ENCODE measurements at places on chromosomes 4 and X.

DNA sequence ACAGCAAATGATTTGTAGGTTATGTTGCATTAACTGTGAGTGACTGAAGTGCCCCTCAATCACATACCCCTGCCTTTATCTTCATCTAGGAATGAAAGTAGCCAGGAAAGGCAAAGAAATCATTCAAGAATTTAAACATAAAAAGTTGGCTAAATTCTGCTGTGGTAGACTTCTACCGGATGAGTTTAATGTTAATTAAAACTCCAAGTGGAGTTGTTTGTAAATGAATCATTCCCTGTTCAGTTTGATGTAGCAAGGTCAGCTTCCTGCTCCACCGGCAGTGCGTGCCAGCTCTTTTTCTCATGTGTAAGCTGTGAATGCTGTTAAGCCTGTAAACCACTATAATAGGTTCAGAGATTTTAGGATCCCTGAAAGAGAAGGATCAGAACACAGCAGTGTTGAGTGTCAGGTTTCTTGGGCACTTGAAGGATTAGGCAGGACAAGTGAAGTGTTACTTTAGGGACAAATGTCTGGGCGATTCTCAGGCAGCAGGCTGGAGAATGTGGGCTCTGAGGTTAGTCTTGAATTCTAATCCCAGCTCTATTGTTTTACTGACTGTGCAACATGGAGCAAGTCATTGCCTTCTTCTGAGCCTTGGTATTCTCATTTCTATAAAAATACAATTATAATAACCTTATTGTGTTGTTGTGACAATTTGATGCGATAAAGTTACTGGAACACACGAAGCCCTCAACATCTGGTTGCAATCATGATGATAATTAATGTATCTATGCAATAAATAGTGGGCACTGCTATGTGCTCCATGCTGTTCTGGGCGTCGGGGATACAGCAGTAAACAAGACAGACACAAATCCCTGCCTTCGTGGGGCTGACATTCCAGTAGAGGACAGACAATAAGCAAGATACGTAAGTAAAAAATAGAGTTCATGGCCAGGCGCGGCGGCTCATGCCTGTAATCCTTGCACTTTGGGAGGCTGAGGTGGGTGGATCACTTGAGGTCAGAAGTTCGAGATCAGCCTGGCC, 112.0 kb downstream of the SHROOM3 start:
- DNase-seq, result no peak

GRCh38 chr4:47668810-47669408, 169.0 kb downstream of the CORIN start:
- DNase-seq, result no peak

DNA sequence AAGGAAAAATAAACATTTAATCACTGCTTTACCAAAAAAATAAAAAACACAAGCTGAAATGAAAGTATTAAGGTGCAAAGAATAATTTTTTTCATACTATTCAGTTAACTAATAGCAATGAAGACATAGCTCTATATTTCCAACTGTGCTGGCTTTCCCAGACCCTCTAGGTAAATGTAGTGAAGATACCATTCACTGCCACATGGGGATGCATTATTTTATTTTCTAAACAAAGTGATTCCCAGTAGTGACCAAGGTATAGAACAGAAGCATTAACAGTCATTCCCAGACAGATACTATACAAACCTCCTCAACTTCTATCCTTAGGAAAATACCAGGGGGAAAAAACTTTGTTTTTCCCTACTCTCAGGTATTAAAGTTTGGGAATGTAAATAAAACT, 39.4 kb downstream of the ANTXR2 start:
- no peak for DNase-seq

DNA sequence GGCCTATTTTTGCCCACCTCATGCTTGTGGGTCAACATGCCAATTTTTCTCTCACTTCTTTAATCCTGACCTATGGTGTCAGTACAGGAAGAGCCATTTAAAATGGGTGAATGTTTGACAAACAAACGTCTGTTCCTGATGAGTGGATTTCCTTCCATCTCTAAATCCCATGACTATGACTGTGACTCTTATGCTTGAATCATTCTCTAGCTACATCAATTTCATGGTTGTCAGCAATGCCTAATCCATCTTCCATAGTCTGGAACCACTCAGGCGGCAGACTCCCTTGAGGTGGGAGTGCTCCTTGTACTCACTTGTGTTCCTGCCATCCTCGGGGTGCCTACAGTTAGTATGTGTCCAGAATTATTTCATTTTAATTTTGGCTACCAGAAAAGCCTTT, 194.9 kb upstream of the RPS6KA3 start:
- no peak for DNase-seq

DNA sequence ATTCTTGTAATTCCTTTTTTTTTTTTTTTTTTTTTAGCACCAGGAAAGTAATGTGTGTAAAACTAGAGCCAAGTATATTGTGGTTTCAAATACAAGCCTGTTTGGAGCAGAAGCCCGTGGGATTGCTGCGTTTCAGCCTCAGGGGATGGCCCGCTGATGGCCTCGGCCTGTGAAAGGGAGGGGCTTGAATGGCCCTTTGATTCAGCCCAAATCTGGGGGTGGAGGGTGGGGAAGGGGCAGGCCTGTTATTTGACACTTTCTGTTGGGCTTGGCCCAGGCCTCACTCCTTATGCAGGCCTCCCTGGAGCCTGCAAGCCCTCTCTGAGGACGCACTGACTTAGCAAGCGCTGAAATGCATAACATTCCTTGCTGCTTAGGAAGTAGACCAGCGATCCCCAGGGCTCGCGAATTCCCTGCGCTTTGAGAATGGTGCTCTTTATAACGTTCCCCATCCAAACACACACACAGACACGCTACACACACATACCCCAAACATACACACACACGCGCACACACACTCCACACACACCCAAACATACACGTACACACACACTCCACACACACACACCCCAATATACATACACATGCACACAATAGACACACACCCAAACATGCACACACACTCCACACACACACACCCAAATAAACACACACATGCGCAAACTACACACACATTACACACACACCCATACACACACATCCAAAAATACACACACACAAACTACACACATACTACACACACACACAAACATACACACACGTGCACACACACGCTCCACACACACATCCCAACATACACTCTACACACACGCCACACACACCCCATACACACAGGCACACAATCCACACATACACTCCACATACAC, 29.6 kb downstream of the TLR10 start:
- no peak for DNase-seq

DNA sequence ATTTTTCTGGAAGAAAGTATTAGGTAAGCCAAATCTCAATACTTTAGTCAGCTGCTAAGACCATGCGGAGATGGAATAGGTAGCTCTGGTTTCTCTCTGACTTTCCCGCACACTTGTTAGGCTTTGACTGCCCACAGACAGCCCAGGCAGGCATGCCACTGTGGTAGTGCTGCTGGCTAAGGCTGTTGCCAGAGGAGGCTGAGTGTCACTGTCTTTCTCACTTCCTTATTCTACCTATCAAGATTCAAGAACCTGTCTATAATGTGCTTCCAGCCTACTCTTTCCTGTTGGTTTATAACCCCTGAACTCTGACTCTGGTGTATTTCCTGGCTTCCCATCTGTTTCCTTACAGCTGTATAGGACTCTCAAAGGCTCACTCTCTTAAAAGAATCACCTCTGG, 81.8 kb upstream of the TRPC5 start:
- DNase-seq, result no peak

DNA sequence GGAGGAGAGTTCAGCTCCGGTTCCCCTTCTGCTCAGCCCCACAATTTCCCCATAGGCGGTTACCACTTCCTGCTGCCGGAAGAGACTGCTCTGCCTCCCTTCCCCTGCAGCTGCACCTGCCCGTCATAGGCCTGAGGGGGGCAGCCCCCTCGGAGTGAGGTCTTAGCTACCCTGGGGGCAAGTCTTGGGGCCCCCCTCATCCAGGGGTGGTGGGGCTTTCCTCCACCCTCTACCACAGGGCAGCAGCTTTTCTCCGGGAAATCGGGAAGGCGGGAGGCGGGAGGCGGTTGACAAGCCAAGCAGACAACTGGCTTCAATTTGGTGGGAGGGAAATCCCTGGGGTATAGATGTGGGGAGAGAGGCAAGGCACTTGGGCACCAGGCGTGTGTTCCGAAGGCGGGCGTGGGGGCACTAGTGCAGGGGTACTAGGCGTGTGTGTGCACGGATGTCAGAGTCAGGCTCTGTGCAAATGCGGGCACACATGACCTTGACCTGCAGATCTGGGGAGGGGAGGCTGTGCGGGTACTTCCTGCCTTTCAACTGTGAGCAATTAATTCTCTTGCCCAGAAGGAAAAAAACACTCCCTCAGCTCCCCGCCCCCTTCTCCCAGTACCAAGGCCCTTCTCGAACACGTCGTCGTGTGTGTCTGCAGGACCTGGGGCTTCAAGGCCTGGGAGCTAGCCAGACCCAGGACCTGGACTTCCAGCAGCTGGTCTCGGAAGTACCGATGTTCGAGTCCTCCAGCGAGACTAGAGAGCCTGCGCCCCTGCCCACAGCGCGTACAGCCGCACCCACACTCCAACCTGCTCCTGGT, 1.0 kb upstream of the ARHGAP4 start:
- peak; percentile 60 for DNase-seq

- no peak for DNase-seq
Observed at GRCh38 chr4:150215601-150216000, 137.4 kb downstream of the DCLK2 start.

DNA sequence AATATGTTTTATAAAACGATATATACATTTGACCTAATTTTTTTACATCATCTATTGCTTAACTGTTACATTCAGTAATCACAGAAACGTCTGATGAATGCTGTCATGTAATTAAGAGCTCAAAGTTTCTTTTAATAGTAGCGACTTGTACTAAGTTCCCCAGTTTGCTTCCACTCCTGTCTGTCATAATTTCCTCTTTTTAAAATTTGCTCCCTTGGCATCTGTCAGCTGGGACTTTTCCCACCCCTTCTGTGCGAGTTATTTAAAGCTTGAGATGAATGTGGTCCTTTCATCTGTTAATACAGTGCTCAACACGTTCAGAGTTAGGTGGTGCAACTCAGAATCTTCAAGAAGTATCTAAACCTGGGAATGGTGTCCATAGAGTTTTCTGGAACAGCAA, 1.2 kb downstream of the RAP1GDS1 start:
- no peak for DNase-seq

DNA sequence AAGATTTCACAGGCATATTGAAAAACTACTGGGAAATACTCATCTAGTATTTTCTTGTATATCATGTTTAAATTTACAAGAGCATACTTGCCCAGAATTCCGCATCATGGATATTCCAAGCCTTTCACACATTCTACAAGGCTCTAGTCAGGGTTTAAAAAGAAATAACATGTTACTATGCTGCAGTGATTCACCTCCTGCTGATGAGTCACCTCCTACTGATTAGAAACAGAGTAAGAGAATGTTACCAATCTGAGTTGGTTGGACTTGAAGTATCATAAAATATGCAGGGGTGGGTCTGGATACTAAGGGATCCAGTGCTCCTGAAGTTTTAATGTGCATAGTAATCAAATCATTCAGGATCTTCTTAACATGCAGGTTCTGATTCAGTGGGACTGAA, 192.0 kb upstream of the ANK2 start:
- DNase-seq, result no peak

- DNase-seq, result no peak
Observed at GRCh38 chr4:52711272-52711671, 40.0 kb downstream of the ERVMER34-1 start.

- DNase-seq, result no peak
Observed at GRCh38 chr4:38674258-38675144, 10.5 kb downstream of the KLF3 start.

DNA sequence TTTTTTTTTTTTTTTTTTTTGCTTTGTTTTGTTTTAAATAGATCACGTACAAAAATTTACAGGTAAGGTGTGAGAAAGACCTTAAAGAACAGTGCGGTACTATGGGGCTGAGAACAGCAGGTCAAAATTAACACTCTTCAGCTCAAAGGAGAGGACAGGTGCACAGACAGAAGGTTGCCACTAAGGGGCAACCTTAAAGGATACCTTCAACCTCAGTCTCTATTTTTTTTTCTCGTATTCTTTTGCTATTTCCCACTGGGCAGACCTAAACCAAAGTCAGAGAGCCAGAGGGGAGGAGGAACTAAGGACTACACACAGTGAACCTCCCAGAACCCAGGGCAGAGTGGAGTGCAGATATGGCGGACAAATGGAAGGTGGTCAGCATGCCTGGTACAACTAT, 1984.3 kb upstream of the IGFBP7 start:
- DNase-seq, result no peak

DNA sequence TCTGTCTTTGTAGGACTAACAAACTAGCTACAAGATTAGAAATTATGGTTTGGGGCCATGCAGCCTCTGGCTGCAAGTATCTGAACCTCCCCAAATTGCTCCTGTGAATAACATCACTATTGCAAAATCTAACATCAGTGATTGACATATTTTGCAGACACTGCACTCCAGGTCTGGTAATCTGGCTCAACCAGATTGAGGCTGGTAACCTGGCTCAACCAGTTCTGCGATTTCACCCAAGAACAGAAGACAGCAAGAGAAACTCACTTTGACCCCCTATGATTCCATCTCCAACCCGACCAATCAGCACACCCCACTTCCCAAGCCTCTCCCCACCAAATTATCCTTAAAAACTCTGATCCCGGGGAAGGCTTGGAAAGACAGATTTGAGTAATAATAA, 20.9 kb downstream of the SPIN3 start:
- no peak for DNase-seq

- DNase-seq, result no peak
Observed at GRCh38 chr4:26484032-26484515, 6.2 kb downstream of the CCKAR start.

GRCh38 chr4:142203505-142203904, 567.1 kb downstream of the IL15 start:
- DNase-seq, result no peak

DNA sequence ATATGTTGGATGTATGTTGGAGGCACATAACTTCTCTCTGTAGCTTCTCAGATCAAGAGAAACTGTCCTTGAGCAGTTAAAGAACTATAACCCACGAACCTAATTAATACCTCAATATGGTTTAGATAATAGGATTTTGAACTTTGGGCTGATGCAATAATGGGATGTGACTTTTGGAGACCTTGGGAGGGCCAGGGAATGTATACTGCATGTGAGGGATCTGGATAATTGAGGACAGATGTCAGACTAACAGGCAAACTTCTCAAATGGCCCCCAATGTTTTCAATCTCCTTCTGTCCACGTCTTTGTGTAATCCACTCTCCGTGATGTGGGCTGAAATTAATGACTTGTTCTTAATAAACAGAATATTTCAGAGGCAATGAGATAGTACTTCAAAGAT, 202.2 kb upstream of the FAT4 start:
- no peak for DNase-seq

- no peak for DNase-seq
Observed at GRCh38 chr4:35228313-35228712, 1016.0 kb downstream of the ARAP2 start.

DNA sequence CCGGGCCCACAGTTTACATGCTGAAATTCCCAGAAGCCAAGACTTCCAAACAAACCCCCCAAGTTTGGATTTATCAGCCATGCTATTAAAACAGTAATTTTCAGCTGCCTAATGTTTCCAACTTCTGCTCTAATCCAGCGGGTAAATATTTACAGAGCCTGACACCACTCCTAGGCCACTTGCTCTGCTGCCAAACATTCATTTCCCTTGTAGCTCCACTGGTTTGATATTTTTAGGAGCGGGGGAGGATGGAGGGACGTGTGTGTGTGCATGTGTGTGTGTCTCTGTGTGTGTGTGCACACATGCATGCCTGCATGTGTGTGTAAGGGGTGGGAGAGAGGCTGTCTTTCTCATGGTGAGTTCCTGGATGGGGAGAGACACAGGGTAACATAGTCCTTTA, 115.7 kb upstream of the PJA1 start:
- no peak for DNase-seq

All from activated naive CD4-positive, alpha-beta T cell (primary cell).